CD4-positive, alpha-beta T cell treated with Interleukin-21 for 1 hour (primary cell): ENCODE measurements at places on chromosomes 2 and 18.

DNA sequence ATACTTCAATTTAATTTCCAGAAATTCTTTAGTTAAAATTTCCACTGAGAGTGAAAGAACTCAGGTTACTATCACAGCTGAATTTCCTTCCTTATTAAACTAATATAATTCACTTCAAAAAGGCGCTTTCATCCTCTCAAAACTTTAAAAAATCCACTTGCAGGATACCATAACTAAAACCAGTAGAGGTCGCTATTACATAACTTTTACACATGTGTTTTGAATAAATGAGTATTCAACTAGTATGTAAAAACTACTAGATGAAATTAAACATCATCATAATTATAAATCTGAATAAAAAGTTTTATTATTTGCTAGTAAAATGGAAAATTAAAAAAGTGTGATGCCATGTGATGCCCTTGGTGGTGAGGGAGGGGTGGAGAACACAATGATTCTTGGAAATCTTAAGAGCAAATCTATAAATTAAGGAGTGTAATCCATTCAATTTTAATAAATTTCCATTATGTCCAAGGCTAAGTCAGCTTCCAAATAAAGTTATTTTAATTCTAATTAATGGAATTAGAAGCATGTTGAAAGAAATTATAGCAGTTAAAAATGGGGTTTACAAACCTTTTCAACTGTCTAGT is 61.4 kb downstream of the SOS1 start:
- peak; percentile 73 for DNase-seq

GRCh38 chr2:179336782-179337534 is 72.3 kb upstream of the SESTD1 start:
- no peak for DNase-seq

GRCh38 chr2:68926796-68927195 is 25.9 kb downstream of the GKN2 start:
- DNase-seq = no peak

DNA sequence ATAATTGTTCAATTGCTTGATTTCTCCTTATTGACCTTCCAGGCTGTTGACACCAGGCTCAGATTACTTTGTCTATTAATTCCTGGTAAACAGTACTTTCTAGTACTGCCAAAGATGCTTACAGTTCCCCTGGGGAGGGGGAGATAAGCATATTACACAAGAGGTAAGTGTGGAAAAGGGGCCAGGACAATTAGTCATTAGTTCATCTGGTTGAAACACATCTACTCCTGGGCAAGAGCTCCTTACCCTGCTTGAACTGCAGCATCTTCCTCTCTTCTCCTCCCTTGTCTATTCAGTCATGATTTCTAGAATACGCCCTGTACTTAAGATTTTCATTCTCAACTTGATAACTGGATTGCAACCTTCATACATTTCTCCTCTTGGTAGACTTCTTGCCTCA is 10.4 kb upstream of the SPATS2L start:
- DNase-seq = no peak

DNA sequence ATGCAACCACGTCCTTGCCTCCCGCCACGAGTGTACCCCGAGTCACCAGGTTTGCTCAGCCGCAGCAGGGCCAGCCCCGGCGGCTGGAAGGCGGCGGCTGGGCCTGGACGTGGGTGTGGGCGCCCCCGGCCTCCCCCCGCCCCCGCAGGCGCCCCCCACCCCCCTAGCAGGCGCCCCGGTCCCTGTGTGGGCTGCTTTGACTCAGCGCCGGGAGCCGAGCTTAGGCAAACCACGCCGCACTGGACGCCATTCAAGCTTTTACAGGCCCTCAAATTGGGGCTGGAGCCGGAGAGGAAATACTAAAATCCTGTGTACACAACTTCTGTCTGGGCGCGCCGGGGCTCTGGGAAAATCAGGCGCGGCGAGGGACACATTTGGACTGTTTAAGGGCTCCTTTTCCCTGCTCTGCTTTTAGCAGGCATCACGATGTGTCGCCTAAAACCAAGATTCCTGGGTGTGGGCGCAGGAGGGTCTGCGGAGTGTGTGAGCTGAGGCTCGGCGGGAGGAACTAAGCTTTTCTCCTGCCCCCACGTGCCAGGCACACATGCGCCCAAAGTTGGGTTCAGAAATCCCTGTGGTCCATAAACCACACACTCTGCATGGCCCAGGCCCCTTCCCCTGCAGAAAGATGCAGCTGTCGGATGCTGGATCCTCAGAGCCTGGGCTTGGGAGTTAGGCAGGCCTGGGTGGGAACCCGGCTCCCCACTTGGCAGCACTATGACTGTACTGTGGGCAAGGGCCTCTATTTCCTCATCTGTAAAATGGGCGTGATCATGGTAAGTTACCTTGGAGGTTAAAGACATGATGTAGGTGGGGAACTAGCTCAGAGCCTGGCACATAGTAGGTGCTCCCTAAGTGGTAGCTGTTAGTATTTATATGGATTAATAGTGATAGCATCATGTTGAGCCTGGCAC is 57.6 kb downstream of the ATOH8 start:
- DNase-seq = no peak

DNA sequence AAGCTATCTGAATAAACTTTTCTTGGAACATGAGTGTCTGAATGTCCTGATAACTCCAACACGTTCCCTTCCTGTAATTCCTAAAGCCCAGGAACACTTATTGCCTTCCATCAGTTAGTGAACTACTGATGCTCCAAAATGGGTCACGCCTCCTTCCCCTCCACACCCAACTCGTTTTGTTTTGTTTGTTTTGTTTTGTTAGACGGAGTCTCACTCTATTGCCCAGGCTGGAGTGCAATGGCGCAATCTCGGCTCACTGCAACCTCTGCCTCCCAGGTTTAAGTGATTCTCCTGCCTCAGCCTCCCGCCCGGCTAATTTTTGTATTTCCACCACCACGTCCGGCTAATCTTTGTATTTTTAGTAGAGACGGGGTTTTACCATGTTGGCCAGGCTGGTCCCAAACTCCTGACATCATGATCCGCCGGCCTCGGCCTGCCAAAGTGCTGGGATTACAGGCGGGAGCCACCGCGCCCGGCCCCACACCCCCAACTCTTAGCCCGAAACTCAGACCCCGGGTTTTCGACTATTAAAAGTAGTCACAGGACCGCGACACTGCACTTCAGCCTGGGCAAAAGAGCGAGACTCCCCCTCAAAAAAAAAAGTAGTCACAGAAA is 774 bp downstream of the IER3IP1 start:
- no peak for DNase-seq

- DNase-seq = no peak
Observed at GRCh38 chr2:237022533-237022932, 63.2 kb upstream of the COPS8 start.

- DNase-seq = no peak
Observed at GRCh38 chr2:10914272-10914693, 2.5 kb downstream of the KCNF1 start.

DNA sequence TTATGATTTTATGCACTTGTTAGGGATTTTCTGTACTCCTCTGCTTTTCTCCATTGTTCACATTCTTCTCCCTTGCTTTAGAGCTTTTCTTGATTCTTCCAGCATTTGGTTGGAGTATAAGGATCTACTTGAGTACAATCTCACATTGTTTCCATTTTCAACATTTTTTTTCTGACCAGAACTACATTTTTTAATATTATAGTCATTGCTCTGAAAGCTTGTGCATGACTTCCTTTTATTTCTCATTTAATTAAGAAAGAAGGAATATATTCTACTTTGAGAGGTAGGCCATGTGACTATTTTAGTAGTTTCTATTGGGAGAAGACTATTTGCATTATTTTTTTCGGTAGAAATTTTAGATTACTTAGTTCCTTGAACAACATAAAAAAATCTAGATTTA is 200.4 kb downstream of the TMEM247 start:
- DNase-seq = no peak

- no peak for DNase-seq
Observed at GRCh38 chr2:85011098-85011497, 40.1 kb downstream of the KCMF1 start.

GRCh38 chr2:70479816-70480215 is 73.8 kb downstream of the TGFA start:
- DNase-seq = no peak

DNA sequence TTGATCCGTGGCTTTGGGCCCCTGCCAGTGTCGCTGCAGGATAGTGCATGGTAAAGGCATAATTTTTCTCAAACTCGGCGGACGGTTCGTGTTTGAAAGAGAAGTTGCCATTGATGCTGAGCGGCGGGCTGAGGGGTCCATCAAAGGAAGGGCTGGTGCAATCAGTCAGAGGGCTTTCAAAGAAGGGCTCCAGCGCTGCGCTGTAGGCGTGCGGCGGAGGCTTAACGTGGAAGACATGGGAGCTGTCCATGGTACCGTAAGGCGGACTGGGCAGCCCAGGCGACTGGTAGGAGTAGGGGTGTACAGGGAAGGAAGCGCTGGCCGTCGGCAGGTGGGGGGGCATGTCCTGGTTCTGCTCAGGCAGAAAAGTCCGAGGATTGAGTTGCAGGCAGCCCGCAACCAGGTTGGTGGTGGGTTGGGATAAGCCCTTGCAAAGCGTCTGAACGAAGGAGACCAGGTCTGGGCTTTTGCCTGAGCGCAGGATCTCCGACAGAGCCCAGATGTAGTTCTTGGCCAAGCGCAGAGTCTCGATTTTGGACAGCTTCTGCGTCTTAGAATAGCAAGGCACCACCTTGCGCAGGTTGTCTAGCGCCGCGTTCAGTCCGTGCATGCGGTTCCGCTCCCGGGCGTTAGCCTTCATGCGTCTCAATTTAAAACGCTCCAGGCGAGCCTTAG is 2.3 kb downstream of the NEUROD1 start:
- peak; percentile 42 for DNase-seq

DNA sequence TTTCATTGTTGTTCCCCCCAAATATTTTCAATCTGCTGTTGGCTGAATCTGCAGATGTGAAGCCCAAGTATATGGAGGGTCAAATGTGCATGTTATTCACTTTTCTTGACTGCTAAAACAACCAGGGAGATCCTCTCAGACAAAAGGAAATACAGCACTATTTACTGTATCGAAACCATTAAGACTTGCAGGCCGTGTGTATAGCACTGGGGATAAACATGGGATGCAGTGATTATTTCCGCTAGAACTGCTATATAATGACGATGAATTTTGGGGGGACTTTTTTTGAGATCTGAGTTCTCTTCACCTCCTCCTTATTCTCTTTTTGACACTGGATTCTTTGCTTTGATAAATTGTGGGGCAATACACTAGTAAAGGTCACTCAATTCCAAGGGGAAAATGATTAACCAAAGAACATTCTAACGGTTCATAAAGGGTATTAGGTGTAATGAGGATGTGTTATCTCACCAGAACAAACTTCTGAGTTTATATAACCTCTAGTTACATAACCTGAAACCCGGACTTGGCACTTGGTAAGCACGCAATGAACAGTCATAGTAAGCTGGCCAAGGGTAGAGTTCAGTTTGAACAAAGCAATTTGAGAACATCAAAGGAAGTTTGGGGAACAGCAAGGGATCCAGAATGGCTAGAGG is 3.5 kb upstream of the UGT1A1 start:
- no peak for DNase-seq

GRCh38 chr18:1999387-1999786 is 571.9 kb downstream of the METTL4 start:
- no peak for DNase-seq

- DNase-seq = no peak
Observed at GRCh38 chr2:121061633-121062032, 223.4 kb downstream of the TFCP2L1 start.

DNA sequence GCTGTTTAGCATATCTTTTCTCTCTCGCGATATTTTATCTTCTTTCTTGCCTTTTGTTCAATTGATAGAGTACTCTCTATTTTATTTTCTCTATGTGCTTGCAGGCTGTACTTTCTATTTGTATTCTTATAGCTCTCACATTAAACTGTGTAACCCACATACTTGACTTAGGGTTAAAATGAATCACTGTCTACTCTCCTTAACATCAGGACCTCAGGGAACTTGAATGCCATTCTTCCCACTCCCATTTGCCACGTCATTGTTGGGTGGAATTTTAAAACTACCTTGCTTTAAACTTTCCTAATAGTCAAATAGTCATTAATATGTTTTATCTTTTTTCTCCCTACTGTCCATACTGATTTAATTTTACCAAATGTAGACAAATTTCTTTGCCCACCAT is 269.7 kb downstream of the ALPK2 start:
- no peak for DNase-seq

- no peak for DNase-seq
Observed at GRCh38 chr2:83459456-83459855, 999.6 kb downstream of the SUCLG1 start.

DNA sequence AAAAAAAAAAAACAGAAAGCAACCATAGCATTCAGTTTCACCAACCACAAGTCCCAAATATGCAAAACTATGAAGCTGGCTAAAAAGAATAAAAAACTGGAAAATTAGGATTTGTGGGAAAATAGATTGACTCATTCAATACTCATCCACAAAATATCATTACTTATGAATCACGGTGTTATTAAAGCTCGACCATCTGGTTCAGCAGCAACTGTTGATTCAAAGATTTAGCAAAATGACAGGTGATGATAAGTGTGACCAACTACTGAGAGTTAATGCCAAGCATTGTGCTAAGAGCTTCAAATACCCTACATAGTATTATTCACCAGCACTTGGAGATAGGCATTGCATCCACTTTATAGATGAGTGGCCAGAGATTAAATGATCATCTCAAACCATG is 26.2 kb upstream of the XDH start:
- DNase-seq = no peak

- DNase-seq = no peak
Observed at GRCh38 chr2:71291398-71291797, 40.2 kb upstream of the ZNF638 start.

- no peak for DNase-seq
Observed at GRCh38 chr2:120739438-120740090, 3.9 kb downstream of the GLI2 start.

- no peak for DNase-seq
Observed at GRCh38 chr2:27182346-27182745, 29.5 kb upstream of the ATRAID start.

DNA sequence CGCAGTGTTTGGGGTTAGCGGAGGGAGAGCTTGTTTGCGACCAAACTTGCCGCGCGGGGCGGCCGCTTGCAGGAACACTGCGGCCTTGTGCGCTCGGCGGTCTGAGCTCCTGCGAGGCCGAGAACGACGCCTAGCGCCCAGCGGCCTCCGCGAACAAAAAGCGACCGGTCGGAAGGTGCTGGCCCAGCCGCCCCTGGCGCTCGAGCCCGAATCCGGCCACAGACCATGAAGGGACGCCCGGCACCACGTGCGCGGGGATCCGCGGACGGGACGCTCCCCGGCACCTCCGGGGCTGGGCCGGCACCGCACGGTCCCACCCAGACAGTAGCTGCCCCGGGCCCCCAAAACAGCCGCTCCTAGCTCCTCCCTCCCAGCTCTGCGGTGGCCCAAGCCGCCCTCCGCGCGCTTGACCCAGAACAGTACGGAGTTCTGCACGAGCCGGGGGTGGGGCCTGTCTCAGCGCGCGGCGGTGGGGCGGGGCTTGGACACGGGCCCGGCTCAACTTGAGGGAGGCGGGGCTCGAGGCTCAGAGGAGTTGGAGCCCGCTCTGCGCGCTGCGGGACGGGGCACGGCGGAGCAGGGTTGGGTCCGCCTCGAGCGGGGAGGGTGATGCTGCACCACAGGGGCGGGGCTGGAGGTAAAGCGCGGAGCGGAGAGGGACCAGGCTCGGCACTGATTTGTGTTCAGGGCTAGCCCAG is 664 bp upstream of the IMPA2 start:
- peak; percentile 95 for DNase-seq
